GM18507 (cell line): ENCODE measurements at places on chromosomes 2 and 18.

DNA sequence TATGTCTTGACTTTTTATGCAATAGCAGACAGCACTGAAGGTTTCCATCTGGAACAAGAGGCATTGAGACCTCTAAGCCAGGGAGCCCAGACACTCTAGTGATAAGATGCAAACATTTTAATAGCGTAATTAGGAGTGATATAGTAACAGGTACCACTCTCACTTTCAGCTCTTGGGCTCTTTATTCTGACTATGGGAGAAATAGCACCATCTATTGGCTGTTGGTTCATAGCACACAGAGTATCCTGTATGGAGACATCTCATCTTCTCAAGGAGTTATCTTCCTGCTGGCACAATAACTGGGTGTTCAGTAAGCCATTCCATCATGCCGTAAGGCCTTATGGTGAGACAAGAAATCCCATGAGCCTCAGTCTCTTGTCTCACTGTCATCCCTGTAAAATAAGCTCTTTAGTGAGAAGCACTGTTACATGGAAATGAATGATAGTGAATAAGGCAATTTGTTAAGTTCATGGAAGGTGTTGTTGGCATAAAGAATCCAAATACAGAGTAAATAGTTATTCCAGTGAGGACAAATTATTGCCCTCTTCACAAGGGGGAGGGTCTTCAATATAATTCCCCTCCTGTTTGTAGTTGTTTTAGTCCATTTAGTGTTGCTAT lies 48.3 kb downstream of the THUMPD2 start:
- no peak for DNase-seq

DNA sequence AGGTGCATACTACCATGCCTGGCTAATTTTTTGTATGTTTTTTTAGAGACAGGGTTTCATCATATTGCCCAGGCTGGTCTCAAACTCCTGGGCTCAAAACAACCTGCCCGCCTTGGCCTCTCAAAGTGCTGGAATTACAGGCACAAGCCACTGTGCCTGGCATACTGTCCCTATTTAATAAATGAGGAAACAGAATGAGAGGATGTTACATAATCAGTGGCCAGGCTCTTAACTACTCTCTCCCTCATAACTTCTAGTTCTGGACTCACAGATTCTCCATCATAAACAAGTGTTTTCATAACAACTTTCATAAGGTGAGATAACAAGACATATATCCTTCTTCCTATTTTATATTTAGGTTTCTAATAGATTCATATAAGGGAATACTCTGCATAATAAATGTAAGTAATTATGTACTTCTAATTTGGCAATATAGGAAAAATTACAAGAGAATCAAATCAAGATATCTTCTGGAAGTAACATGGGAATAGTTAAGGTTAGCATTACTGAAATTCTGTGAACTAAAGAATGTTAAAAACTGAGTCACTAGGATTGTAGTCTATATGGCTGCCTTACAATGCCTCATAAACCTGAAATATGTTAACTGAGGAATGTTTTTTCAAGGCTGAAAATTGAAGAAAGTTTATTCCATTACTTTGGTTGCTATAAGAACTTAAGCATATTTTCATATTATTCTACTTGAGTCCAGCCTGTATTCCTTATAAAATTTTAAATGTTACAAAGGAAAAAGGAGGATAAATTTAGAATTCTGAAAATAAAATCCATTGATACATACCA lies 71.3 kb downstream of the SLC25A12 start:
- DNase-seq: no peak

DNA sequence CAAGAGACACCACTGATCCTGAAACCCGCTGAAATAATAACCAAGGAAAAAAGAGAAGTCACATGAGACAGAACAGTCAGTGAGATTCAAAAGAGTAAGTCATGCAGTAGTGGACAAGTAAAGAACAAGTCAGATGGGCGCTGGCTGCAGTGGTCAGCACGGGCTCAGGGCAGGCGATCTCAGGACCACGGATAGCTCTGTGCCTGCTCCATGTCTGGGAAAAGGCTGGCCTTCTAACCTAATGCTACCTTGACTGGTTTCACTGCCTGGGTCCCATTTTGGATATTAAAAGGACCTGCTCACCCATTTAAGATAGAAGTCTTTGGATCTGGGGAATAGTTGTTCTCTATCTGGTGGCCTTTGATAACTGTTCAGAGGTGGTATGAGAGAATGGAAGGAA lies 61.7 kb upstream of the LCLAT1 start:
- DNase-seq: no peak

DNA sequence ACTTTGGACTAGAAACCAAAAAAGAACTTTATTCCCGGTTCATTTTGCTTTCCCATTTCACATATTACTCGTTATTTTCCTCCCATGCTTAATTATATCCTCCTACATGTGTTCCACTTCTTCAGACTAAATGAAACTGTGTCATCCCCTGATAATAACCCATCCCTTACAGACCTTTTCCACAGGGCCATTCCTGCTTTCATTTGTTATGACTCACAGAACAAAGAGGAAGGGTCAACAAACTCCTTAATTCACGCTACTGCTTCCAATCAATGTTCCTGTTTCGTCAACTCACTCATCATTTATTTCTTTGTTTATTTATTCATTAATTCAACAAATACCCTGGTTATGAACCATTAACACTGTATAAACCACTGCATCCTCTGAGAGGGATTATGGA lies 104.5 kb downstream of the ZEB2 start:
- DNase-seq: no peak

GRCh38 chr2:197236159-197236558 lies 74.4 kb downstream of the ANKRD44 start:
- DNase-seq: no peak

DNA sequence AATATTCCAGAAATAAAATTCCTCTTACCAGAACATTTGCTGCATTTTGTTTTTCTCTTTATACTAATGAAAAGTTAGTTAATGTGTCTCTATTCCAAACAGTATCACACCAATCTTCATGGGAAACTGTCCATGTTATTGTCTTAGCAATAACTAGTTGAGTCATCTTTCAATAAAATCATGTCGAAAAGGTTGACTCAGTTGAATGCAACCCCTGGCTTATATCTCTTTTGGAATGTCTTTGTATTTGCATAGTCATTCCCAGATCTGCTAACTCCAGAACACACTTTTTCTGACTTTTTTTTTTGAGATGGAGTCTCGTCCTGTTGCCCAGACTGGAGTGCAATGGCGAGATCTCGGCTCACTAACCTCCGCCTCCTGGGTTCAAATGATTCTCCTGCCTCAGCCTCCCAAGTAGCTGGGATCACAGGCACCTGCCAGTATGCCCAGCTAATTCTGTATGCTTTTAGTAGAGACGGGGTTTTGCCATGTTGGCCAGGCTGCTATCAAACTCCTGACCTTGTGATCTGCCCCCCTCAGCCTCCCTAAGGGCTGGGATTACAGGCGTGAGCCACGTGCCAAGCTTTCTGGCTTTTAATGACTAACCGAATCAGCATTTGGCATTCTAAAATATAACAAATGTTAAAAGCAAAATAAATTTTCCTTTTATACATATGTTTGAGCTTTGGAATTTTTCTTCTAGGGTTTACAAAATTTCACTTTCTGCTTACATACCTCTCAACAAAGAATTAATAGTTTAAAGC lies 133.2 kb upstream of the GULP1 start:
- DNase-seq: no peak

- no peak for DNase-seq
Measured at GRCh38 chr18:27110319-27110718, 74.8 kb downstream of the CHST9 start.

DNA sequence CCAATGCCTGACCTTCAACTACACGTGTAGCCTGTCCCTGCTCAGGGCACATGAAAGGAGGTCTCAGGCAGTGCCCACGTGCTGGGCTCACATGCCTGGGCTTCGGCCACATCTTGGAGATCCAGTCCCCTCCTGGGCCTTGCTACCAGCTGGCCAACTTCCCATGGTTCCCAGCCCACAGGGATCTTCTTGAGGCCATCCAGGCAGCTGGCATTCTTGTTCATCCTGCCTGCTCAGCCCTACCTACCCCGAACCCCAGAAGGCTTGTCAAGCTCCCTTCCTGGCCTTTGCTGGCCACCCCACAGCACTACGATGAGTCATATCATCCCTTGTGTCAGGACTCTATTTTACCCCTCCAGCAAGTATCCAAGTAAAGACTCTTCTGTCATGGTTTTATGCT lies 97.1 kb downstream of the ZBTB7C start:
- DNase-seq: no peak

DNA sequence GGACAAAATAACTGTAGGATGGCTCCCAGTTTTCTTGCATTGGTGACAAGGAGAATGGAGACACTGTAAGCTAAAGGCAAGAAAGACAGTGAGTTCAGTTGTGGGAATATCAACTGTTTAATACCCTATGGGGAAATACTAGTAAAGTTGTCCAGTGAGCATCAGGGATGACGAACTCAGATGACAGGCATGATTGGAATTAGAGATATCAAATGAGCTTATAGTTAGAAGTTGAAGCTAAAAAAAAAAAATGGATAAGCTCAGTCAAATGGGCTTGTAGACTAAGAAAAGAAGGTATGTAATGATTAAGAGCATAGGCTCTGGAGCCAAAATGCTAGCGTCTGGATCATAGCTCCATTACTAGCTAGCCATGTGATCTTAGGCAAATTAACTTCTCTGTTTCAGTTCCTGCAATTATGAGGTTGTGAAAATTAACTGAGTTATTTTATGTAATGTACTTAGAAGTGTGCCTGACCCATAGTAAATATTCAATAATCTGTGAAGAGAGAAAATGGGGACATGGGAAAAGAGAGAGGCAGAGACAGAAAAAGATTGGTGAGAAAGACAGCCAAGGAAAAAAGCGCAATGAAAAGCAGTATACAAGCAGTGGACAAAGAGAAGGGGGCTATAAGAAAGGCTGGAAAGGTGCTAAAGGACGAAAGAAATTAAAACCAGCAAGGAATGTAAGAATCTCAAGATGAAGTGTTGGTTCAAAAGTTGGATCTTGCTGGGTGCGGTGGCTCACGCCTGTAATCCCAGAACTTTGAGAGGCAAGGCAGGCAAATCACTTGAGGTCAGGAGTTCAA lies 95.7 kb upstream of the SLC39A10 start:
- no peak for DNase-seq

DNA sequence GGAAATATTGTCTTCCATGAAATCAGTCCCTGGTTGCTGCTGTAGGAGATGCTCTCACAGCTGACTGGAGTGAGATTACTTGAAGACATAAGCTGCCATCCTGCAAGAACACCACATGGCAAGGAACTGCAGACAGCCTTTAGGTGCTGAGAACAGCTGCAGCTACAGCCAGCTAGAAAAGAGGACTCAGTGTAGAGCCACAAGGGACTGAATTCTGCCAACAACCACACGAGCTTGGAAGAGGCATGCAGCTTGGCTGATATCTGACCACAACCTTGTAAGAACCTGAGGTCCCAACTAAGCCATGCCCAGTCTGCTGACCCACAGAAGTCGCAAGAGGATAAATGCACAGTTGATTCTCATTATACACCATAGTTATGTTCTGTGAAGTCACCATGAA lies 181.8 kb upstream of the ARL4C start:
- no peak for DNase-seq

GRCh38 chr2:231701456-231702373 lies 6.6 kb upstream of the PTMA start:
- no peak for DNase-seq

GRCh38 chr2:196427986-196428634 lies 211.4 kb upstream of the CCDC150 start:
- DNase-seq: no peak

GRCh38 chr18:74418023-74418422 lies 39.1 kb downstream of the DIPK1C start:
- DNase-seq: no peak

DNA sequence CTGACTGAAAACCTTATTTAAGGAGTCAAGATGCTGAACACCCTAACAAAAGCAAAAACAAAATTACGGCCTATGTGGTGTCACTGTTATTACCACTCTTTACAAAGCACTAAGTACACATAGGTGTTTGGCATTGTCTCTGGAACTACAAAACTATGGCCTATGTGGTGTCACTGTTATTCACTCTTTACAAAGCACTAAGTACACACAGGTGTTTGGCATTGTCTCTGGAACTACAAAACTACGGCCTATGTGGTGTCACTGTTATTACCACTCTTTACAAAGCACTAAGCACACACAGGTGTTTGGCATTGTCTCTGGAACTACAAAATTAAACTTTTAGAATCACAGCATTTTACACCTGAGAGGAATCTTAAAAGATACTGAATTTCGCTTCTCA lies 47.4 kb downstream of the SLC35F5 start:
- no peak for DNase-seq

GRCh38 chr2:179272406-179273192 lies 8.0 kb upstream of the SESTD1 start:
- DNase-seq: no peak

- no peak for DNase-seq
Measured at GRCh38 chr2:143706354-143706753, 577.1 kb downstream of the ARHGAP15 start.

DNA sequence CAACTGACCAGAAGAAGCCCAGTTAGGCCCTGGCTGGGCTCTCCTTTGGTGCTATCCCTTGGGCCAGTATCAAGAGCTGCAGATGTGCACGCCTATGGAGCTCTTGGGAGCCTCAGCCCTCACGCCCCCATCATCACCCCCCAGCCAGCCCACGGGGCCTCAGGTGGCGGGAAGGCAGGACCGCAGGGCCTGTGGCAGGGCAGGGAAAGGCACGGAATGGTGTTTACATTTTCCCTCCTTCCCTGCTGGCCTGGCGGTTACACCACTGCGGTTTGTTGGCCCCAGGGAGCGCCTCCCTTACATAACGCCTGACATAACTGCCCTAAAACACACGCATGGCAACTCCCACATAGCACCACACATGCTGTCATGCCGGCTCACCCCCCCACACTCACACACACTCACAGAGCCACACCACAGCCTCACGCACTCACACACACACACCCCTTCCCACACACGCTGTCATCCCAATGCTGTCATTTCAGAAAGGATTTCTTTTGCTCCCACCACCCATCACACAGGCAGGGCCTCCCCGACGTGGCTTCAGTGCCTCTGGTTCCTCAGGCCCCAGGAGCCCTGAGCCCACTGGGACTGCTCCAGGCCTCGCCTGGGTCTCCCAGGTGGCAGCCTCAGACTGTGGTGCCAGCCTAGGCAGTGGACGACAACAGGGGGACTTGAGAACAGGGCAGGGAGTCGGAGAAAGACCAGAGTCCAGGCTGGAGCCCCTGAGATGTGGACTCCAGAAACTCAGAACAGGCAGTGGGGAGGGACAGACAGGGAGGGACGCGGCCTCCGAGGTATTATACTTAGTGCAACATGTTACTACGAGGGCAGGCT lies 15.7 kb downstream of the ZFP36L2 start:
- DNase-seq: no peak

DNA sequence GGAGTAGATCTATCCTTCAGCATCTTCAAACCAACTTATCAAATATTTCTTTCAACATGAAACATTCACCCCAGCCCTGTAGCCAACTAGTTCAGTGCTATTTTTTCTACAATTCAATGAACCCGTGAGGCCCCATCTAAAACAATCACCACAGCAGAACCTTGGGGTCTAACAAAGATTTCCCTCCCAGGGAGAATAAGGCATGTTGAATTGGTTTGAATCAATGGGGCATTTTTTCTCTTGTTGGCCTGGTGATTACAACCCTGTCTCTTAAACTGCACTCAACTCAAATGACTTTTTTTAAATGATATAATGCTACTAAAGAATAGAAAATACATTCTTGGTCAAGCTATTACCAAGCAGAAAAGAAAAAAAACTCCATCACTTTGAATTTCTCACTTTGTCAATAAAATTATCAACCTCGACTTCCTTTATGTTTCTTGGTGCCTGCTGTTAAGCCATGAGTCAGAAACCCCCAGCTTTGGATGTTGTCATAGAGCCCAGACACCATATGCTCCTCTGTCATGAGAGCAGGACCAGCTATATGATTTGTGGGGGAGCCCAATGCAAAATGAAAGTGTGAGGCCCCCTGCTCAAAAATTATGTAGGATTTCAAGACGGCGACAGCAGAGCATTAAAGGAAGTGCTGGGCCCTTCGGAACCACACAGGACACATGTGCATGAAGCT lies 282.4 kb downstream of the MEIS1 start:
- no peak for DNase-seq
